GM19239 (cell line): ENCODE measurements at places on chromosomes 5 and 9.

DNA sequence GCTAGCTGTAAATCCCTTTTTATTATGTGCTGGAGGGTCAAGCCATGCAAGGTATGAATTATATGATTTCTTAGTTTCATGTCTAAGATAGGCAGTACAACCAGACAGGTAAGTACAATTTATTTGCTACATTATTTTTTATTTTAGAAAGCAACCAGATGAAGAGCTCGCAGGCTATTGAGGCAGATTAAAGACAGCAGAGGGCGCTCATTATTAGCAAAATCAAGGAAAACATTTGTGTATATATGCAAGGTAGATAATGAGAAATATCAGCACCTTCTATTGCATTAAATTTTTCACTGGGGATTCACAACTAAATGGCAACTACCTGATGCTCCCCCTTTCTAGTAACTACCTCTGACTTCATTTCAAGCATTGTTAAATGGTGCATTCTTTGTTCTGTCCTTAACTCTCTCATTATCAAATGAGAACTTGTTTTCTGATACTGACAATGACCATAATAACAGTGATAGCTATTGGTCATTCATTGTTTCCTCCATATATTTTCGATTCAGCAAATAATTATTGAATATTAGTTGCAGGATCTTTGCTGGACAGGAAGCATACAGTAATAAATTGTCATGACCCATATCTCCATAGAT is 8.6 kb downstream of the SCGB3A2 start:
- DNase-seq: no peak

GRCh38 chr5:139265001-139265400 is 28.5 kb upstream of the MATR3 start:
- no peak for DNase-seq

GRCh38 chr5:6703806-6704205 is 9.4 kb upstream of the TENT4A start:
- no peak for DNase-seq

DNA sequence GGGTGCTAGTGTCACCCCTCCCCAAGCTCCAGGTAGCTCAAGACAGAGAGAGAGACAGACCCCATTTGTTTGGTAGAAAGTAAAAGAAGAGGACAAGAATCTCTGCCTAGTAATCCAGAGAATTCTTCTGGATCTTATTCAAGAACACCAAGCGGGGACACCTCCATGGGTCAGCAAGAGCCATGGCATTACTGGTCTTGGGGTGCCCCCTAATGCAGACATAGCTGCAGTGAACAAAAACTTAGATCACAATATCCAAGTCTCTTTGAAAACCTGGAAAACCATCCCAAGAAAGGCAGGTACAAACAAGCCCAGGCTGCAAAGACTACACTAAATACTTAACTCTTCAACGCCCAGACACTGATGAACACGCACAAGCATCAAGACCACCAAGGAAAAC is 29.9 kb upstream of the PDE4D start:
- no peak for DNase-seq

DNA sequence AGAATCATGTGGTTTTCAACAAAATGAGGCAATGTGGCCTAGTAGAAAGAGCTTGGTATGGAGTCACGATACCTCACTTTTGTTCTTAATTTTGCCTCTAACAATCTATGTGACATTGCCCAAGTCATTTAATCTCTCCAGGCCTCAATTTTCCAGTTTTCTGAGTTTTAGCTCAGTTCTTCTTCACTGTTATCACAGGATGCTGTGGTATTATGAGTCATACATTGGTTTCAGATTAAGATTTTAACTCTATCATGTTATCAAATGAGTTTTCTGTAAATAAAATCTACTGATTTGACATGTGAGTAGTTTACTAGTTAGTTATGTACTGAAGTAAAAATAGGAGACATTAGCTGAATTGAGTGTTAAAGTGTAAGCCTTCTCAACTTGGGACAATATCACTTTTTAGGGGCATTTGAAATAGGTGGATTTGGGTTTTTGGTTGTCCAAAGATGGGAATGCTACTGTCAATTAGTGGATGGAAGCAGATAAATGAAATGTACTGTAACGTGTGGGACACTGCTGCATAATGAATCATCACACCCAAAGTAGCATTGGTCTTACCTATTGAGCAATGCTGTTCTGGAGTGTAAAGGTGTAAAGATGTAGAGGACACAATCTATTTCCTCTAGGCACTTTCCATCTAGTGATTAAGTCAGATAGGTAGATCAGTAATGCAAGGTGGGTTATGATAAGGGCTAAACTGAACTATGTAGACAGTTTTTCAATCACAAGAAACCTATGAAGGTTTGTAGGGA is 73.3 kb downstream of the NNT start:
- DNase-seq: no peak

DNA sequence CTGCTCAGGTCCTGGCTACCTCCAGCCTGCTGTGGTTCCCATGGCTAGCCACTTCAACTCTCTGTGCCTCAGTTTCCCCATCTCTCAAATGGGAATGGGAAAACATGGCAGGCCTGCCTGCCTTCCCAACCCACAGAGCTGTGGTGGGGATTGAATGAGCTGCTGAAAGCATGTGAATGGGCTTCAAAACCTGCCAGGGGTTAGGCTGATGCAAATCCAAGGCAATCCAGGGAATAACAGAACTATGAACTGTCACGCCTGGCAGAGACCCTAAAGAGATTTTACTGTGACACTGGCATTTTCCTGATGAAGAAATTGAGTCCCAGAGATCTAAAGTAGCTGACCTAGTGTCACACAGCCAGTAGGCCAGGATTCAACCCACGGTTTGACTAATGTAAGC is 29.9 kb upstream of the TCF7 start:
- DNase-seq: no peak

- no peak for DNase-seq
Measured at GRCh38 chr9:126564128-126564527, 49.6 kb upstream of the LMX1B start.

DNA sequence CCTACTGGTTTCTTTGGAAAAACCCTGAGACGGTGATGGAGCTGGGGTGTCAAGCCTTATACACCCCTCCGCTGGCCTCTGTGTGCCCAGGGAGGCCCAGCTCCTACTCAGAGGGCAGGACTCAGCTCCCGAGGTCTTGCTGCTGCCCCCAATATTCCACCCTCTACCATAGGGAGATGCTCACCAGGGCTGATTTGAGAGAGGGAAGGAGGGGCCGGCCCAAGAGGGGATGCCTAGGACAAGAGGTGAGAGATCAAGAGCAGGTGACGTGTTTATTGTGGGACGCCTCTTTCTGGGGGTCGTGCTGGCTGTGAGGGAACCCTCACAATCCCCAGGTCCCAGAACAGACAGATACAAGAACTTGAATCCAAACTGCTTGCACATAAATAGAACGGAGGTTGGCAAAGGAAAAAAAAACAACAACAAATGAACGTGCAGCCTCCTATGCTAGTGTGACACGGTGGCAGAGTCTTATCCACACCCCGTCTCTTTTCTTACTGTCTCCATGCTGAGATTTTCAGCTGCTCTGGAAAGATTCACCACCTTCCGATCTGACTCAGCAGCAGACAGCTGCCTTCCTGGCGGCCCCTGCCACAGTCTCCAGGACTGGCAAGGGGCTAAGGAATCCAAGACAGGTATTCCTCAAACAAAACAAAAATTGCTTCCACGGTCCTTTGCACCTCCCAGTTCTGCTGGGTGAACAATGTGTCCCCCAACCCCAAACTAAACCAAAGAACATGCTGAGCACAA is 22.3 kb downstream of the FABP6 start:
- no peak for DNase-seq

GRCh38 chr9:6909181-6909580 is 151.4 kb downstream of the KDM4C start:
- no peak for DNase-seq

DNA sequence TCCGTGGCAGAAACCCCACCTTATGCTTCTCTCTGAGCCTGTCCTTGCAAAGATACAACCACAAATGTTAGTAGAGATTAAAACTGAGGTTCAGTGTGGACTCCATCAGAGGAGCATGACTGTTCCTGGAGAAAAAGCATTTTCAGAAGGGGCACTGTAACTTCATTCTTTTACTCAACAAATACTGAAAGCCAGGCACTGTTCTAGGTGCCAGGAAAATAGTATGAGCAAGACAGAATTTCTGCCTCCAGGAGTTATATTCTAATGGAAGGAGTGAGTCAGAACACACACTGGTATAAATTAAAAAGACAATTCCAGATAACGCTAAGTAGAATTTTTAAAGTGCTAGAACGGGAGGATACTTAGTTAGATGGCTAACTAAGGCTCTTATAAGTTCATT is 251.4 kb upstream of the GAS1 start:
- no peak for DNase-seq

DNA sequence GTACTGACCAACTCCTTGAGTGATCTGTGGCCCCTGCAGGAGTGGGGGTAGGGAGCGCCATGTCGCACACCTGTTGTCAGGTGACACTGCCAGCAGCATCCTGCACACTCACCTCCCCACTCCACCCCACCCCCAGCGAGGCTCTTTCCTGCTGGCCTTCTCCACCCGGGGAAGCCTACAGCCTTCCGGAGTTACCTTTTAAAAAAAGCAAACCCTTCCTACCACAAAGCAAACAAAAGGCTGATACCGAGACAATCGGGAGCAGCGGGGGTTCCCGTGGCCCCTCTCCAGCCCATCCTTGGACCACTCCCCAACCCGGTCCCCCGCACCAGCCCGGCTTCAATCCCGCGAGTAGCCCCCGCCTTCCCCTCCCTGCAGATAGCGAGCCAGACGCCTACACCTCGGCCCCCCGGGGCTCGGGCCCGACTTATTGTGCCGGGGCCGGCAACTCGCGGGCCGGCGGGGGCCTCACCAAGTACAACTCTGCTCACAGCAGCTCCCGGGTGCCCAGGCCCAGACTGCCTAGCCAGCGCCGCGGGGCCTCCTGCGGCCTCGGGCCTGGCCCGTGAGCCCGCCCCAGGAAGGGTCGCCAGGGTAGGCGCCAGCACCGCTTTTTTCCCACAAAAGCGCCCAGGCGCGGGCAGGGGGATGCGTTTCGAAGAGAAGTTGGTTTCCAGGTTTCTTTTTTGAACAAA is 724 bp downstream of the MACROH2A1 start:
- no peak for DNase-seq

- no peak for DNase-seq
Measured at GRCh38 chr5:111337688-111338087, 113.5 kb downstream of the CAMK4 start.

- DNase-seq: no peak
Measured at GRCh38 chr9:106107716-106108115, 413.4 kb downstream of the TMEM38B start.

DNA sequence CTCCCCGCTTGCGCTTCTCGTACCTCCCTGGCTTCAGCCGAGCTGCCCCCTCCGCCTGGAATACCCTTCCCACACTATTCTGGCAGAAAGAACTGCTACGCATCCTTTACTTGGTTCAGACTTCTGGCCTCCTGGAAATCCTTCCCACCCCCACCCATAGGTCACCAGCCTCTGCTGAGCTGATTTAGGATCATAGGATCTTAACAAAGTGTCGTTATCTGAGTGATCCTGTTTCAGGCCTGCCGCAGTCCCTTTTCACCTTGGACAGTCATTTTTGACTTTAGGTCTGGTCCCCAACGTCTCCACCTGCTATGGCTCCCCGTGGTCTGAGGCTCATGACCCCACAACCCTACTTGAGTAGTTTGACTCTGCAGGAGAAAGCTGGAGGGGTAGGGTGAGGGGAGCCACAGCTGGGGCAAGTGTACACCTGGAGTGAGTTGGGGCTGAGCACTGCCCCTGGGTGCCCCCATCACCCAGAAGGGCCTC is 27.3 kb downstream of the EGR1 start:
- DNase-seq: no peak

DNA sequence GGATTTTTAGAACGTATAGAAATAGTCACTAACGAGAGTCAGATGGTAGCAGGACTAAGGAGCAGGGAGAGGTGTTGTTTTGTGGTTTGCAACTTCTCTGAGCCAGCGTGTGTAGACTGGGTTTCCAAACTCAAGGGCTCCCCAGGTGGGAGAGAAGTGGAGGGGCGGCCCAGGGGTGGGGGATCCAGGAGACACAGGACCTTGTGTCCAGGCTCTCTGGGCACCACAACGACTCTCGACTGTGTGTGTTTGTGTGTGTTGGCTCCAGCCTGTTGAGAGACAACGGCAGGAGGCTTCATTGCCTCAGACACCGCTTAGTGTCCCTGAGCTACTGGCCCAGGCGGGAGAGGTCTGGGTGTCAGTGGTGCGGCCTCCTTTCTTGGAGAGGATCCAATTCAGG is 934 bp upstream of the FCN1 start:
- no peak for DNase-seq

- no peak for DNase-seq
Measured at GRCh38 chr5:176184608-176185132, 53.6 kb upstream of the SIMC1 start.

GRCh38 chr5:155085282-155085989 is 71.9 kb downstream of the KIF4B start:
- no peak for DNase-seq

DNA sequence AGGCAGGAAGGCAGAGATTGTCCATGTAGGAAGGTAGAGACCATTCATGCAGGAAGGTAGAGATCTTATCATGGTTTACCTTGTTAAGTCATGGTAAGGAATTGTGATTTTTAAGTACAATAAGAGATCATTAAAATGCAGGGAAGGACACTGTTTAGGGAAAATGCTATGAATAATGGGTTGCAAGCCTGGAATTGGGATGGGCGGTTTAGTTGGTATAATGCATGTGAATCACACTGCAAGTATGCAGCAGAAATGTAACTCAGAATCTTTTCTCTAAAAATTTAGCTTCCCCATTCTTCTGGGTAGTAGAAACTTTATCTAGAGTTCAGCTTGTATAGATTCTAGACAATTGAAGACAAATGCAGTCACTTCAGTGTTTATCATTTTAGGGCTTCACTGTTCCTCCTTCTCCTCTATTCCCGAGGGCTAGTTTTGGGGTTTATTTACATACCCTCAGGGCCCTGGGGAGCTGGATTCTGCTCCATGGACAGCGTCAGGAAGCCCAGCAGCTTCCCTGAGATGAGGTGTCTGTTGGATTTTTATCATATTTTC is 212.0 kb downstream of the SREK1 start:
- no peak for DNase-seq

DNA sequence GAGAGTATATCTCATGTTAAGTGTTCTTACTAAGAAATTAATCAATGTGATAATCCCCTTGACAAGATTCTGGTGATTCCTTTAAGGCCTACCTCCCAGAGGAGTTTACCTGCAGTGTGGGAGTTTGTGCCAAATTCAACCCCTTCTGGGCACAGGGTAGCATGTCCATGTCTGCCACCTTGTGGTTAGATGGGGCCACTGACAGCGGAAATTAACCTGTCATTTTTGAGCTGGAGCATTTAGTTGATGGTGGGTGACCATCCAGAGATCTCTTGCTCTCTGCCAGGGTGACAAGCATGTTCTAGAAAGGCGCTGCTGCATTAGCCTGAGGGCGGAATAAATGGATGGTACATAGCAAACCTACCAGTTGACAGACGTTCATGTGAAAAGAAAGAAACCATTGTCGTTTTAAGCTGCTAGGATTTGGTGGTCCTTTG is 132.2 kb downstream of the FBXO4 start:
- DNase-seq: peak; percentile 34
